ENCODE measurements at places on chromosomes 12 and 14. TPM values are rescaled to one million over a fixed set of nuclear protein-coding genes. Genes with fewer than 3 reads are reported as not detected.

GRCh38 chr14:71591929-71592328 is 340.3 kb upstream of the RGS6 start:
- peak; percentile 81 for DNase-seq

DNA sequence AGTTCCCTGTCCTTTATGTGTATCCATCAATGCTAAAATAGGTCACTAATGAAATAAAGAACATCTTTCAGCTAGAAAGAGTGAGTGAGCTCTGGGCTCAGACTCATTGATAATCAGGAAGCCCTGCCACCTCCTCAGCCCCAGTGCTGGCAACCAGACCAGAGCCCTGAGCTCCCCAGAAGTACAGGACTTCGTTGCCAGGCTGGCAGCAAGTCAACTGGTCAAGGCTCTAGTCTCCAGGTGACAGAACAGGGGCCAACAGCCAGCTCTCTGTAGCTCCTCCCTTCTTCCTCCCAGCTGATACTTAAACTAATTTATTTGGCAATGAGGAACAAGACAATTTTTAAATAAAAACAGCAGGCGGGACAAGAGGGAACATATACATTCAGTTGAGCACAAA is 145.3 kb downstream of the EGLN3 start:
- no peak for DNase-seq

DNA sequence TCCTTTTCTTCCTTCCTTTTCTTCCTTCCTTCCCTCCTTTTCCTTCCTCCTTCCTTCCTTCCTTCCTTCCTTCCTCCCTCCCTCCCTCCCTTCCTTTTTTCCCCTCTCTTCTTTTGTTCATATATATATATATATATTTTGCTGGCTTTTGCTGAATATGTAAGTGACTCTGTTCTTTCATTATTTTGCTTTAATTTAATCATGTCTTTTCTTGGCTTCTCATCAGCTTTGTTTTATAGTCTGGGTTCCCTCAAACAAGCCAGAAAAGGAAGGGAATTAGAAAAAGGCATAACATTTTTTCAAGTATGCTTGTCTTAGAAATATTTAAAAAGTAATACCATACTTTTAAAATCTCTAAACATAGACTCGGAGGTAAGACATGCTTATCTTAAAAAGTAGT is 219.9 kb upstream of the ATXN7L3B start:
- DNase-seq = no peak

- no peak for DNase-seq
These were observed 32.7 kb downstream of the CPM start for GRCh38 chr12:68900241-68900640.

- DNase-seq = no peak
These were observed 63.4 kb upstream of the CSRP2 start for GRCh38 chr12:76942267-76942666.

GRCh38 chr12:92553389-92553788 is 149.4 kb upstream of the PLEKHG7 start:
- DNase-seq = peak; percentile 97

DNA sequence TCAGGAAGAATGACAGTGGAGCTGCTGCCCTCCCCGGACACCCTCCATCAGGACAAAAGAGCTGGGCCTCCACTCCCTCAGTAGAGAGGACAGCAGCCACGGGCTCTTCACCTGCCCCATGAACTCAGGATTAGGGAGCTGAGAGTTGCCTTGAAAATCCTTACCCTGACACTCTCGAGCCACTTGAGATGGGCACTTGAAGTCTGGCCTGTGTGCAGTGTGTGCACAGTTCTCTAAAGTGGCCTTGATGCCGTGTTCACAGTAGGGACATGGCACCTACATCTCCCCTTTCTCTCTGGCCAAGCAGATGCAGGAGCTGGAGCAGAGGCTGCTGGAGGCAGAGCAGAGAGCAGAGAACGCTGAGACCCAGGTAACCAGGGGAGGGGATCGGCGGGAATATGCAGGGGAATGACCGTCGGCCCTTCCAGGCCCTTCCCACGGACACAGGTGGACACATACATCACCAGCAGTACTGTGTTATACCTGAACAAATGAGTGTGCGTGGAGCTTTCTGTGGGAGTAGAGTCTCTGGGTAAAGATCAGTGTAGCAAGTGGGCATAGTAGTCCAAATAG is 22.5 kb downstream of the PLEKHH1 start:
- DNase-seq = no peak

GRCh38 chr14:94412671-94413638 is 24.6 kb upstream of the SERPINA1 start:
- peak; percentile 85 for DNase-seq

DNA sequence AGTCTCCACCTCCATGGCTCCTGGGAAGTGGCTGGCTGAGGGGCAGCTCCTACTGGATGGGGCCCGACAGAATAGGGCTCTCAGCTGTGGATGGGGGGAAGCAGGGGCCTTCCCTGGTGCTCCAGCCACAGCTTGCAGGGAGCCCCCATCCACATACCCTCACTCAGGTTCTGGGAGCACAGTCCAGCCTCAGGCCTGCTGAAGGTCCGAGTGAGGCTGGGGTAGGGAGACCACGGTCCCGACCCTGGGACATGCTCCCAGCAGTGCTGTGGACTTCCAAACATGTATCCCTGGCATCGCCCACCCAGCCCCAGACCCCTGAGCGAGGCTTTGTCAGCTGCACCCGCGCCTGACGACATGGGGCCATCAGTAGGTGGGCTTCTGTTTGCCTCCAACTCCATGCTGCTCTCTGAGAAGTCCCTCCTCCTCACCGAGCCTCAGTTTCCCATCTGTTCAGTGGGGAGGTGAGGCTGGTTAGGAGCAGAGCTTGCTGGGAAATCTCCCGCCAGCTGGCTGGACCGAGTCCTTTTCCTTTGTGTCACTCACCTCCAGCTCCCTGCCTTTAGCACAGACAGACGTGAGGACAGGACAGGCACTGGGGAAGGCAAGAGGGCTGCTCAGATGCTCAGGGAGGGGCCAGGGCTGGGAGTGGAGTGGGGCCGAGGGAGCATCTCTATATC is 9.1 kb upstream of the ATG101 start:
- DNase-seq = no peak

DNA sequence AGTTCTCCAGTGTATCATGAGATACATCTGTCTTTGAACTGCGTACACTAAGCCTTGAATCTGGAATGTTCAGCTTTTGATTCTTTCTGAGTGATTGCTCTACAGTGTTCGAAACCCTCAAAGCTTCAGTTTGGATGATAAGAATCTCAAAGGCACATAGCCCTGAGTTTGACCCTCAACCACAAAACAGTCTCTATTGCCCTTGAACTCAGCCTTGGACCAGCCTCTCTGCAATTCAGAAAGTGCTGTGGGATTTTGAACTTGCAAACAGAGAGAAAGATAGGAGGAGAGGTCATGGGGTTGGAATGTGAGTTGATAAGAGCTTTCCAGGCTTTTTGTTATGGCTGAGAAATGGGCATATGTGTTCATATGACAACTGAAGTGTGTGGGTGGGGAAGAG is 100.3 kb downstream of the MYRFL start:
- DNase-seq = no peak

- DNase-seq = no peak
These were observed 81.6 kb downstream of the RGS6 start for GRCh38 chr14:72013721-72014345.

DNA sequence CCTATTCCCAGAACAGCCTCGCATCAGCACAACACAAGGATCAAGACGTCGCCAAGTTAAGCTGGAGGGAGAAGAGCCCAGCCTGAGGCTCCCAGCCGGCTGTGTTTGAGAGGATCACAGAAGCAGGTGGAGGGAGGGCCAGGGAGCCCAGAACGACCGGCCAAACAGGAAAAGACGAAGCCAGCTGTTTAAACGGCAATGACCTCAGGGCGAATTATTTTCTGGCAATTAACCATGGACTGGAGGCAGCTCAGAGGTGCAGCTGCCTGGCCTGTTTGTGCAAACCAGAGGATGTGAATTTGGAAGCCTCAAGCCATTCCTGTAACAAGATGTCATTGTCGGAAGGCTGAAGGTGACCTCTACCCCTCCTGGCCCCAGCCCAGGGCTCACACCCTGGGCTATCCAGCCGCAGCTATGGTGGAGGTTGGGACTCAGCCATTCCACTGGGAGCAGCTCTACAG is 175.8 kb upstream of the PRMT8 start:
- peak; percentile 73 for DNase-seq

DNA sequence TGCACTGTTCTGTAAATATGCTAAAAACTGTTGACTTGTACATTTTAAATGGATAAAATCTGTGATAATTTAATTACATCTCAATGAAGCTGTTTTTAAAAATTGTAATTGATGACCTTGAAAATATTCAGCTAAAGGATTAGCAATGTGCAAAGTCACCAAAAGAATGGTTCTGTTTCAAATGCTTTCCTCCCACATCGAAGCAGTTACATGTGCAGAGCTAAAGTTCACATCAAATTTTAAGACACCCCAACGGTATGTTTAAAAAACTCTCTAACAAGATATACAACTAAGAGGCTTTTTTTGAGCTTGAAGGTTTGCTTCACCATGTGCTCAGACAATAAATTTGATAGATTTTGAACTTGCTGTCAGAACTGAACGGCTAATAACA is 114.6 kb upstream of the KRAS start:
- no peak for DNase-seq

GRCh38 chr12:7403466-7403865 is 40.5 kb downstream of the CD163L1 start:
- DNase-seq = no peak

DNA sequence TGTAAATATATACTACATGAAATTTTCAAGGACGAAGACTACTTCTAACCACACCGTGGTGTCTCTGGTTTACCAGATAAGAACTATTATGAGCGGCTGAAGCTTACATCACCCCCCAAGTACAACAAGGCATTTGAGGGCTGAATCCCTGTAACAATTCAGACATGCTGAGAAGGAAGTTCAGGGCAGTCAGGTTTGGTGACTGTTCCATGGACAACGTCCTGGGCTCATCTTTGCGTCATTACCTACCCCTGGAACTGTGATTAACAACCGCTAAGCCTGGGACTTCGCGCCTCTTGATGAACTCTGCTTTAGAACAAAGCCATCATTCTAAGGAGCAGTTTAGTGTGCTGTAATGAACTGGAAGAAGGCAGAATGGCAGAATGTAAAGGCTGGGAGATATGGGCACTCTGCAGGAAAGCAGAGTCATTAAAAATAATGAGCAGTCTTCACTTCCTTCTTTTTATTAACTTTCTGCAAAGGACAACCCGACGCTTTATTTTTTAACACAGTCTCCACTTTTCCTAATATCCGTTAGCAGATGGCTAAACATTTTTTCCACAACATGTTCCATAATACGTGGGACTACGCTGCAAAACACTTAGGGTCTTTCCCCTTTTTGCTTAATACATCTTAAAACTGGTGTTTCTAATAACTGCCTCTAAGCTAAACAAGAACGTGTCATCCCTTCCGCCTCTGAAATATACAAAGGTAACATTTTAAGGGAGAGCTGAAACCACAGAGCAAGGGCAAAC is 263.2 kb downstream of the ADAMTS20 start:
- no peak for DNase-seq

The GZMH gene
- total RNA-seq = not detected

The NEUROD4 gene
- total RNA-seq = not detected

The RFX4 gene
- not detected for total RNA-seq

The MAP1LC3B2 gene
- 1.8 TPM for total RNA-seq

The LGALS3 gene
- total RNA-seq = 198 TPM

All from bronchial epithelial cell (primary cell).